Stimulated activated CD4-positive, alpha-beta T cell treated with anti-CD3 and anti-CD28 coated beads, Interleukin-2, amount 100 ng/mL, for 24 hours (primary cell): ENCODE measurements at places on chromosomes 12 and 14.

GRCh38 chr12:130081117-130081805, 81.0 kb upstream of the FZD10 start:
- DNase-seq: no peak

DNA sequence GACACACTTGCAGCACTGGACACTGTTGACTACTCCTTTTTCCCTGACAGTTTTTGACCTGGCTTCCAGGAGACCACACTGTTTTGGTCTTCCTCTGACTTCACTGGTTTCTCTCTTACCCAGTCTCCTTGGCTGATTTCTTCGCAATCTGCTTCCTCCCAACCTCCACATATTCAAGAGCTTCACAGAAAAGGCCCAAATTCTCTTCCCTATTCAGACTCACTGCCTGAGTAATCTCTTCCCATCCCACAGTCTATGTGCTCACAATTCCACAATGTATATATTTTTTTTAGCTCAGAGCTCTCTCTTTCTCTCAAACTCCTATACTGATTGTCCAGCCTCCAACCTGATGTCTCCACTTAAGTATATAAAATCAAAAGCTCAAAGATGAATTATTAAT, 115.4 kb downstream of the SINHCAF start:
- no peak for DNase-seq

GRCh38 chr12:108807996-108808769, 49.2 kb downstream of the SSH1 start:
- no peak for DNase-seq

- no peak for DNase-seq
These were observed 380.3 kb downstream of the PCNX1 start for GRCh38 chr14:71287567-71287966.

DNA sequence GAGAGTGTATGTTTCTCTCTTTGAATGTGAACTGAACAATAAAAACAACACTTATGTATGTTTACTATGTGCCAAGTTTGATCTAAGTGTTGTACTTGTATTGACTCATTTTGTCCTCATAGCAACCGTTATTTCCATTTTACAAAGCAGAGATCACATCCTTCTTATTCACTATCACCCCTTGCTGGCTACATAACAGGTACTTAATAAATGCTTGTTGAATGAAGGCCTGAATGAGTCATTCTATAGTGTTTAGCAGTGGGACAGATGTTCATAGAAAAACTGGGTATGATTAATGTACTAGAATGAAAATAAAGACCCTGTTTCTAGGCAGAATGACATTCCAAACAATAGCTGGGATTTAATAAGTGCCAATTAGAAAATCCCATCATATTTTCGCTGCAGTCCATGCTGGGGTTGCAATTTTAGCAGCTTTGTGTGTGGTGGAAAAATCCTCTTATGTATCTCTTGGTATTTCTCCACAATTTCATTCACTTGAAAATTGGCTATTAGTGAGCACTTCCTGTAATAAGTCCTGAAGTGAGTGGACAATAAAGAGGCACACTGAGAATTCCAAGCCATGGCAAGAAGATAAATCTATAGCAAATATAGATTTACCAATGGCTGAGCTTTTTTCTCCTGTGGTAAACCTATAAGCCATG, 86.0 kb downstream of the FAR2 start:
- DNase-seq: no peak

- DNase-seq: peak; percentile 46
These were observed 8.5 kb upstream of the PRKAB1 start for GRCh38 chr12:119659289-119659897.

DNA sequence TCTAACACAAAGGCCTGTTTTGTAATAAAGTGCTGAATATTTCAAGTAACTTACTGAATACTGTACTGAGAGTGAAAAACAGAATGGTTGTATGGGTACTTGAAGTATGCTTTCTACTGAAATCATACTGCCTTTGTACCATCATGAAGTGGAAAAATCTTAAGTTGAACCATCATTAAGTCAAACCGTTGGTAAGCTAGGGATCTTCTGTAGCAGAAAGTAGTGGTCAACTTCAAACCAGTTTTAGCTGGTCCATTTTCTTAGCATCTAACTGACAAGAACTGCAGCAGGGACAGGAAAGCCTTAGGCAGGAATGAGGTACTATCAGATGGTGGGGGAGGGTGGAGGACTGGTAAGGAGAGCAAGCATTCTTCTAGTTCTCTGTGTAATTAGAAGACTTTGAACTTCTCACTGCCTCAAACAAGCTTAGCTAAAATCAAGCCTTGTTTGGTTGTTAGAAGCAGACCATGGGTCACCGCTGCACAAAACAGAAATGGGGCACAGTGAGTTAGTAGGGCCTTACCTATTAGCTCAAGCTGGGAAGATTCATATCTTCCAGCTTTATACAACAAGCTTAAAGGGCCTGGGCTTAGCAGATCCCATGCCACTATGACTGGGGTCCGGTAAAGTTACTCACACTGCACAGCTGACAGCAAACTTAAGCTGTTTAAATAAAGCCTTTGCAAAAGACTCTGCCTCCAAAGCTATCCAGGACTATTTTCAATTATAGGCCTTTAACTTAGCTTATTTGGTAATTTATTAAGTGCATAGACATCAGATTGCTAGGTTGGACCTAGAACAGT, 73.8 kb downstream of the ACADS start:
- no peak for DNase-seq

DNA sequence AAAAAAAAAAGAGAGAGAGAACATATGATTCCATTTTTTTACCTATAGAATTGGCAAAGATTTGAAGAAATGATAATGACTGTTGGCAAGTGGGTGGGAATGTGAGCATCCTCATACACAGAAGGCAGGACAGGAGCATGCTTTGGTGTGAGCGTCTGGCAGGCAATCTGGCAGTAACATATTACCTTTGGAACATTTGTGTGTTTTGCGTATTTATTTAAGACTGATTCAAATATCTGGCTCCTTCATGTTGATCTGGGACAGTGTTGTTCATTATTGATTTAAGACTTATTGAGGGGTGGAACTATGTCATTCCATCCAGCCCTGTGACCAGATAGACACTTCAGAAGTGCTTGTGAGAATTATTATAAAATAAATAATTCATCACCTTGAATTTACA, 53.1 kb downstream of the PPP1R36 start:
- DNase-seq: no peak

DNA sequence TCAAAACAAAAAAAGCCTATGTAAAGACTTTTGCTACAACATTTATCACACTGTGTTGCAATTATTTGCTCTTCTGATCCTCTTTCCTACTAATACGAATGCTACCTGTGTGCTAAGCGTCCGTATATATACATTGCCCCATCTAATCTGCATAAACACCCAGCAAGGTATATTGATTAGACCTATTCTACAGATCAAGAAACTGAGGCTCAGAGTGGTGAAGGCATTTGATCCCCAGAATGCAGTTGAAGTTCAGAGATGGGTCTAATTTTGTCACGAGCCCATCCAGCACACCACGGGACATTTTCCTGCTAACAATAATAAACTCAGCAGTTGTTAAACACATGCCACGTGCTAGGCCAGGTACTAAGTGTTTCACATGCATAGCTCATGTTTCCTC, 25.1 kb upstream of the CORO1C start:
- DNase-seq: no peak

DNA sequence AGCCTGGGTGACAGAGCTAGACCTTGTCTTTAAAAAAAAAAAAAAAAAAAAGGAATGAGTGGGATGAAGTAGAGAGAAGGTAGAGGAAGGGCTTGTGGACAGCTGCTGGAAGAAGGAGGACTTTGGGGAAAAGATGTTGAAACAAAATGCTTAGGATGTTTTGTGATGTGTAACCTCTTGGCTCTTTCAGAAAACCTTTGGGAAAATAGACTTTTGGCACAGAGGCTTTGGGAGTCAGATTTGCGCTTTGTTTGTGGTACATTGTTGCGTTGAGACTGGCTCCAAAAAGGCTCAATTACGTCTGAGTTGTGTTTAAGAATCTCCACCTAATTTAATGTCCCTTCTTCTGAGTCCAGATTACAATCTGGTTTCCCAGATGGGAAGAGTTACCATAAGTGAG, 32.9 kb upstream of the SPTLC2 start:
- DNase-seq: no peak

- no peak for DNase-seq
These were observed 37.4 kb downstream of the PHLDA1 start for GRCh38 chr12:75994069-75994740.

DNA sequence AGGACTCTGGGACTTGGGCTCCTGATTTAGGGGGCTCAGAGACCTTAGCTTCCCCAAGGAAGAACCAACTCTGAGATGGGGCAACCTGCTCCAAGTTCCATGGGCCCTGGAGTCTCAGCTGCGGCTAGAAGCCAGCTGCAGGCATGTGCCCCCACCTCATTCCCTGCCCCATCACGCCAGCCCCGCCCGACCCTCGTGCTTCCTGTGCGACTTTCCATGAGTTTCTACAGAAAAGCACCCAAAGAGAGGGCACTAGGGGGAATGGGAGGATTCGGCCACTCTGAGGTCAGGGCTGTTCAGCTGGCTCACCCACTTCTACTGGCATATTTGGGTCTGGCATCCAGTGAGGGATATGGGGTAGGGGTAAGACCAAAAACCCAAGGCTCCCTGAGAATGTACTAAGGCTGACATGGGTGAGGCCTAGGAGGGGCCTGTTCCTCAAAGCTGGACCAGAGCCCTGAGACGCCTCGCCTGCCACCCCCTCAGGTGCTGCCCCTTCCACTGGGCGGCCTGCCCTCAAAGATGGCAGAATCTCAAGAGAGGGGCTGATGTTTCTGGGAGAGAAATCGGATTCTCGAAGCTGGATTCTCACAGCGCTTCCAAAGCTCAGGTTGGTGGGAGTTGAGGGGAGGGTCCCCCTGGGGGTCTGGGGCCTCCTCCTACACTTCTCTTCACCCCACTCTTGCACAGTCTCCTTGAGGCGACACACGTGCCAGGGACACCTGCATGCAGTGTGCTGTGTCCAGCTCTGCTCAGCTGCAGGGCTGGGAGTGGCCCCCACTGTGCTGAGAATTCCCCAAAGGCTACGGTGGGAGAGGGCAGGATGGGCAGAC, 22.1 kb downstream of the FAIM2 start:
- DNase-seq: no peak

- no peak for DNase-seq
These were observed 135.3 kb upstream of the SOX5 start for GRCh38 chr12:24084800-24085199.

DNA sequence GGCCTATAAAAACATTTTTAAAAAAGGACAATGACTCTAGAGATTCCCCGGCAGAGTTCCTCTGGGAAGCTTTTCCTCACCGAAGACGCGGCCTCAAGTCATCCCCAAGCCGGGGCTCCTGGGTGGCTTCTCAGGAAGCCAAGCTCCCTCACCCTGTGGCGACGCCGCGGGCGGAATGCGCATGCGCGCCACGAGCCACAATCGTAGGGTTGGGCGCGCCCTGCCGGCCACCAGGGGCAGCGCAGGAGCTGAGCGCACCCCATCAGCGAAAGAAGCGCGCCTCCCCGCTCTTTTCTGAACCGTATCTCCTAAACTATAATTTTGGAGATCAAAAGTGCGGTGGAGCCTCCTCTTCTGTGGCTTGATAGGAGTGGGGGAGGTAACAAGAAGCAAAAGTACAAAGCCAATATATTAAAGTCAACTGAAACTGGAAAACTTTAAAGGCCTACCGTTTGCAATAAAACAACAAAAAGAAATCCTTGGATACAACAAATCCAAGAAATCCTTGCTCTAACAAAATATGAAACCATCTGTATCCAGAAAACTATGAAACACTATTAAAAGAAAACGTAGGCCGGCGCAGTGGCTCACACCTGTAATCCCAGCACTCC, 17.4 kb upstream of the CHFR start:
- DNase-seq: peak; percentile 94

- DNase-seq: peak; percentile 12
These were observed 4.7 kb downstream of the SYNE2 start for GRCh38 chr14:63857466-63858030.

DNA sequence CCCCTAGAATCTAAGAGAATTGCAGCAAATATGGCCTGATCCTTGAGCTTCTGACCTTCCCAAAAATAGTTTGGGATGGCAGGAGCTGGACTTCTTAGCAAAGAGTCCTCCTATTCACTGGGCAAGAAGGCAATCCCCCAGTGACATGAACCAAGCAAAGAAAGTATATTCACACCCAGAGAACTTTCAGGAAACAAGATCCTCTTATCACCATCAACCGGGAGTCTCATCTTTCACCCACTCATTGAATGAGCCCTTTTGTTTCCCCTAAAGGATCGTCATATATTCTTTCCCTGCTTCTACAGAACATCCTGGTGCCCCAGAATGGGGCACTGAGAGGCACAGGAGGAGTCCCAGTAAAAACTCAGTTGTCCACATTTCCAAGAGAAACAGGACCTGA, 19.7 kb downstream of the SPTB start:
- DNase-seq: no peak

DNA sequence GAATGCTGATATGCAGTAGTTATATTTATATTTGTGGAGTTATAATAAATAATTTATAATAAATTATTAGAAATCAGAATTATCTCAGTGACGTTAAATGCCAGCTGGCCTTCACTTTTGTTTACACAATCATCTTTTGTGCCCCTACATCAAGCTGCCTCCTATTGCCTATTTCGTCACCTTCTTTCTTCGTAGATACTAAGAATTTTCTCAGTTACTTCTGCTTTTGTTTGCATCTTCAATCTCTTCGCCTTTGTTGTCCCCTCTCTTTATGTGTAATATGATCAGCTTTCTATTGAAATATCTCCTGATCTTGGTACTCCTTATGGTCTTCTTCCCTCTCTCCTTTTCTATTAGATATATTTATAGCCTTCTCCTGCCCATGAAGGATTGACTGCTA, 197.0 kb downstream of the ERC1 start:
- DNase-seq: no peak

GRCh38 chr12:85504624-85505023, 224.6 kb downstream of the ALX1 start:
- no peak for DNase-seq

GRCh38 chr14:103728721-103729120, 13.1 kb downstream of the ZFYVE21 start:
- DNase-seq: no peak

- DNase-seq: no peak
These were observed 24.7 kb downstream of the ISCA2 start for GRCh38 chr14:74518221-74518620.

GRCh38 chr14:80269353-80269925, 58.1 kb upstream of the DIO2 start:
- DNase-seq: no peak

DNA sequence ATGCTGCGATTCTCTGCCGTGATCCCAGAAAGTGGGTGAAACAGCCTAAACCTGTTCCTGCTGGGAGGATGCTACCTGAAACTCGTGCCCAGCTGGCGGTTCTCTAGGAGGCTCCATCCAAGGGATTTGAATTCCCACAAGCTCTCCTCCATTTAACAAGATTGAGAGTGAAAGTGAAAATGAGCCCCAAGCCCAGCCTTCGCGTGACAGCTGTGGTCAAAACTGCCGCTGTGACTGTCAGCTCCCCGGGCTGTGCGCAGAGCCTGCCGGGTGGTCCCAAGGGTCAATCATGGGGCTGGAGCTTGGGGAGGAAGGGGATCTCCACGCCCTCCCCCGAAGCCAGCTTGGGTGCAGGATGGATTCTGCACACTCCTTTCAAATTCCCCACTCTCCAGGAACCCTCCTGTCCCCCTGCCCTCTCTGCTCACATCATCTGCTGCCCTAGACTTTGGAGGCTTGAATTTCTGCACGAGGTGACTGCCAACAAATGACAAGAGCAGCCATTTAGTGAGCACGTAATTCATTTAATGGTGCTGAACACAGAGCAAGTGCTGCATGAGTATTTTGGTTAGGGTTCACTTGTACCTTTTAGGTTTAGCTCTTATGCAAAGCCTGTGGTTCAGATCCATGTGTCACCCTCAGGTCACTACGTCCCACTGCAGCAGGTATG, 5.3 kb downstream of the ASB2 start:
- peak; percentile 67 for DNase-seq
